Stimulated activated CD4-positive, alpha-beta T cell treated with anti-CD3 and anti-CD28 coated beads, Interleukin-12 subunit alpha, Interleukin-12 subunit beta, amount 100 ng/mL, for 4 hours (primary cell): ENCODE measurements at places on chromosomes 1 and 21.

GRCh38 chr21:38343691-38344090 is 86.9 kb downstream of the KCNJ15 start:
- no peak for DNase-seq

DNA sequence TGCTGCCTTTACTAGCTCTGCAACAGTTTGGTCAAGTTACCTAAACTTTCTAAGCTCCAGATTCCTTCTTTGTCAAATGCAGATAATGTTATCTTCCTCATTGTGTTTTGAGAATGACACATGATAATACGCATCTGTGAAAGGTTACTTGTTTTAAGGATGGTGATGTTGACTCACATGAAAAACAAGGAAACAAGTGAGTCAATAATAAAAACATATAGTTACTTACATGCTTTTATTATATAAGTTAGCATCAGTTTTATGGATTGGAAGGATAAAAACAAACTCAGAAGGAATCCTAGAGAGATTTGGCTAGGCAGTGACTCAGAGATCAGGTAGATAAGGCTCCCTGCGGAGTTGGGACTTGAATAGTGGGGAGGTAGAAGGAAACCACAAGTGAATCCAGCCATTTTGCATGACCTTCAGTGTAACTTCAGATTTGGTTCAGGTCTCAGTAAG is 144.6 kb downstream of the LMO4 start:
- DNase-seq, result no peak

GRCh38 chr1:62621907-62622306 is 24.6 kb downstream of the ANGPTL3 start:
- no peak for DNase-seq

GRCh38 chr1:15113146-15113545 is 40.4 kb upstream of the TMEM51 start:
- DNase-seq, result no peak

DNA sequence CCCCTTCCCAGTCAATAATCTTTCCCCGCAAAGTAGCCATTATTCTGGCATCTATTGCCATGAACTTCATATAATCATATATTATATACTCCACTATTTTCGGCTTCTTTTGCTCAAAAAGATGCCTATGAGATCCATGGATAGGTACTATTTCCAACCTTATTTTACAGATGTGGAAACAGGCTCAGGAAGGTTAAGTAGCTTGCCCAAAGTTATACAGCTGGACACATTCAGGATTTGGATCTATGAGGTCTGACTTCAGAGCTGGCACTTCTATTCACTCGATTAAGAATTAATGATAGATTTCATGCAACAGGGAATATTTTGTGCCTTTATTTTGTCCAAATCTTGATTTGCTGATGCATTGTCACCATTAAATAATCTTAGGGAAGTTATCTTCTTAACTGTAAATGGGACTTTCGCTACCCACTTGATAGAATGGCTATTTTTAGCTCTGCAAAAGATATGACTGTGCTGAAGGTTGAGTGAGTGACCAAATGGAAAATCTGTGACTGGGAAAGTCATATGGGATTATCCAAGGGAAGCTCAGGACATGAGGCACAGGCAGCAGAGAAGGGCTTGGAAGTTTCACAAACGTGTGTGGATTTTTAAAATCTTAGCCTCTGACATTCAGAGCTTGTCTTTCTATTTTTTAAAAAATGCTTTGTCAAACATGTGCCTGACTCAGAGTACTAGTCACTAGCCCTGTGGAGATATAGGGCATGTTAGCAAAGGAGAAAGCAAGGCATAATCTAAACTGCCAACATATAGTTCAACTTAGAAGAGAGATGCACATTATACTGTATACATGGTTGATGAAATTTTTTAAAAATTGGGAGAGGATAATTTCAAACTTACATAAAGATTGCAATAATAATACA is 36.5 kb downstream of the GIPC2 start:
- no peak for DNase-seq

- DNase-seq, result no peak
Measured at GRCh38 chr21:29149808-29150425, 19.5 kb downstream of the MAP3K7CL start.

GRCh38 chr1:19737104-19737825 is 62.5 kb downstream of the TMCO4 start:
- DNase-seq, result no peak

DNA sequence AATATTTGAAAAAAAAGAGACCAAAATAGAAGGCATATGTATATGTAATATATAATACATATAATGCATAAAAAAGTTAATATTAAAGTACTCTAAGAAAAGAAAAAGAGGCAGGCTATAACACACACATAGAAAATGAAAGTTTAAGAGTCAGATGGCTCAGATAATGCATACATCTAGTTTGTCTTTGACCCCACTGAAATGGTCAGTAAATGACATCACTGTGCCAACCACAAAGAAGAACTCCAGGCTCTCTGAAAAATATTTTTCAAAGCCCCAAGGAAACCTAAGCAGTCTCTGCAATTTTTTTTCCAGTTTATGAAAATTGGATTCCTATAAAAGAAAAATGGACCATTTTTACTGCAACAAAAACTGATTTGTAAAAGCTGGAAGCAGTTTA is 55.4 kb upstream of the SCYL3 start:
- no peak for DNase-seq

DNA sequence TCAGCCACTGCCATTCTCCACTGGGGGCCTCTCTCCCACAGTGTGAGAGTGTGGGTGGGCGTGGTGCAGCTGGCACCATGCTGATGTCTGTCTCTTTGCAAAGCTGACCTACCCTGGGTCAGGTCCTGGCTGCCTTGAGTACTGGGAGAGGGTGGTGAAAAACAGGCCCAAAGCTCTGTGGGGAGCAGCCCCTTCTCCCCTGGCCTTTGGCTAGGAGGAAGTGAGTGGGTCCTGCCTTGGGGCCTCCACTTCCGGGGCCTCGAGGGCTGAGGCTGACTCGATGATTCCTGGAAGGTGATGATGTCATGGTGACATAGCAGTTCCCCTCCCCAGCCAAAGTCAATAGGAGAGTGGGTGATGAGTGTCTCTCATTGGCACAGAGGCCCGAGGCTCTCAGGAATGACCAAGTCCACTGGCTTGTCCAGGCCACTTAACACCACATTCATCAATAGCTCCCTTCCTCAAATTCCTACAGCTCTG is 53.0 kb downstream of the IER5 start:
- peak; percentile 55 for DNase-seq
